ENCODE measurements at places on chromosomes 5 and 9. TPM values are rescaled to one million over a fixed set of nuclear protein-coding genes. Genes with fewer than 3 reads are reported as not detected.

MRPS27 gene
- total RNA-seq: 38.0 TPM

BSPRY gene
- total RNA-seq: not detected

TAF11L10 gene
- total RNA-seq: not detected

- DNase-seq: no peak
These were observed 1.7 kb downstream of the PTAR1 start for GRCh38 chr9:69757996-69758675.

- DNase-seq: no peak
These were observed 6.6 kb downstream of the SAXO1 start for GRCh38 chr9:19026375-19026774.

DNA sequence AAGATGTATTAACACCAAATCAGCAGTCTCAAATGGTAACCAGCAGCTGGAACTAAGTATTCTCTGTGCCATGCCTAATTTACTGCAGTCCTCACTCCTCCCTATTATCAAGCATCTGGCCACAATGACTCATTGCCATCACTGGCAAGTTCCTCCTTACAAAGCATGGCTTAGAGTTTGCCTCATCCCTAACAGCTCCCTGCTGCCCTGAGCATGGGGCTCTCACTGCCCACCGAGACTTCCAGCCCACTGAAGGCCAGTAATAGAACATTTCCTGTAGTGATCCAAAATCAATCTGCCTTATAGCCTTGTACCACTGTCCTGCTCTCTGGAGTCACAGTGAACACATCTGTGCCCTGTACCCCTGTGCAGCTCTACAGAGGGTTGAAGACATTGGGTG is 211.9 kb upstream of the TRIM32 start:
- DNase-seq: no peak

DNA sequence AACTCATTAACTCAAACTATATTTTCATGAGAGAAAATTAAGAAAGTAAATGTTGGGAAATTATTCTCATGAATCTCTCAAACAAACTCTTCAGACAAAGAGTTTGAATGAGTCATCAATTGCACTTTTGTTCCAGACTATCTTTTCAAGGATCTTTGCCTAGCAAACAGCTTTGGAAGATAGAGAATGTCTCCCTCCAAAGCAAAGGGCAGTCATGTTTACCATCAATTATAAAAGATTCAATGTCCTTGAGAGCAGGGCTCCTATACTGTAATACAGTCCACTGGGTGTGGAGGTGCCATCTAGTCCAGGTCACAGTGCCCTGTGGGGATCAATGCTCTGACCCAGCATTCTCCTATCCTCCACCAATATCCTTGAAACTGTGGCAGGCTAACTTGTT is 1429.3 kb downstream of the EFNA5 start:
- no peak for DNase-seq

DNA sequence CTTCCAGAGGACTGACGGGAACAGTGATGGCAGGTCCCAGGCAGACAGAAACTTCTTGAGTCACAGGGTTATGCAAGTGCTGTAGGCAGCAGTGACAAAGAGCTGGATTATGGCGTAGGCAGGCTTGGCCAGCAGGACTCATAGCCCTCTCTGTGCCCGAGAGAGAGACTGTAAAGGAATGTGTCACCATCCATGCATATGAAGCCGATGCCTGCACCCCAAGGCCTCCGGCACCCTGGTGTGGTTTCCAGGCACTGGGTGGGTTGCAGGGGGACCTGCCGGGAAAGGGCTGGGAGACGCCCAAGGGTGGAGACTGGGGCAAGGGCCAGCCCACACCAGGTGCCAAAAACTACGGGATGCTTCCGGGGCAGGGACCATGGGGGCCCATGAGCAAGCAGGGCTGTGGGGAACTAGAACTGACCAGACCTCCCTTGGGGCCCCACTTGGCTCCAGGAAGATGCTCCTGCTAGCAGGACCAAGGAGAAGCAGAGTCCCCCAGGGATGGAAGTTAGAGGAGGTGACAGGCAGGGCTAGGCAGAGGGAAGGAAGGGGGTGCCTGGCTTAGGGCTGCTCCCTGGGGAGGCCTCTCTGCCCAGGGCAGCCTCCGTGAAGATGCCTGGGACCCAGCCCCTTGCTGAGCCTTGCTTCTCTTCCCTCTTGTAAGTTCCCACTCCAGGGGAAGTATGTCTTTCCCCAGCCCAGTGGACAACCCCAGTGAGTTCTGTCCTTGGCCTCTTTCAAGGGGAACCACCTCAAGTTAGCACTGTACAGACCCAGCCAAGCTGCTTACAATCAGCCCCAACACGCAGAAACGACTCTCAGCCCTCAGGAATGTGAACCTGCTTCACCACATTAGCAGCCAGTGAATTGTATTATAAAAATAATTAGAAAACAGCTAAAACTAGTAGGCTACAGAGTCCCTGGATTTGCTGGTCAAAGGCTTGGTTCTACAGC is 10.5 kb upstream of the IPPK start:
- no peak for DNase-seq

- no peak for DNase-seq
These were observed 145.1 kb upstream of the ACTBL2 start for GRCh38 chr5:57627661-57628060.

- DNase-seq: no peak
These were observed 147.6 kb upstream of the SPRY4 start for GRCh38 chr5:142472306-142472951.

DNA sequence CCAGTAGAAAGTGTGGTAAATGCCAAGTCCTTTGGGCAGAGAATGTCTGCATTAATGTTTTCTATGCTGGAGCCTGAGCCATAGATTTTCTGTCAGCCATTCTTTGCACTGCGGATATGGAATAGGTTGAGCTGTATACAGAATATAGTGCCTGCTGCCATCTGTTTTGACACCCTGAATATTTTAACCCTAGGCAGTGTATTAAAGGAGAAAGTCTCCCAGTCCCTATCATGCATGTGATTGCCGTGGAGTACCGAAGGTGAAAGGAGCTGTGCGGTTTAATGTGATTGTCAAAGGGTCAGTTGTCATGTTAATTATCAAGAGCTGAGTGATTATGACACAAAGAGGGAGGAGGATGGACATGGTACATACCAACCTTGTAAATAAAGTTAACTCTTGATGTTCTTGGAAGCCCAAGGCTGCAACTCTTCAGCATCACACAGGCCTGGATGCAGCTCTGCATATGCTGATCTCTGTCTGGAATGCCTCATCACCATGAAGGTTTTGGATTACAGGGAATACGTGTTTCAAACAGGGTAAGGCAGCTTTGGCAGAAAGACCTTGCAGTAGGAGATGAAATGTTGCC is 247.1 kb upstream of the ELAVL2 start:
- DNase-seq: no peak

GRCh38 chr9:16205455-16205854 is 652.6 kb downstream of the CCDC171 start:
- DNase-seq: no peak

All from chondrocyte (in vitro differentiated cells).